NCI-H1930 (cell line): ENCODE measurements at places on chromosomes 2 and 18.

GRCh38 chr2:152200101-152200500 lies 24.5 kb upstream of the STAM2 start:
- DNase-seq: no peak

GRCh38 chr18:31102941-31103340 lies 720 bp upstream of the DSC2 start:
- no peak for DNase-seq

DNA sequence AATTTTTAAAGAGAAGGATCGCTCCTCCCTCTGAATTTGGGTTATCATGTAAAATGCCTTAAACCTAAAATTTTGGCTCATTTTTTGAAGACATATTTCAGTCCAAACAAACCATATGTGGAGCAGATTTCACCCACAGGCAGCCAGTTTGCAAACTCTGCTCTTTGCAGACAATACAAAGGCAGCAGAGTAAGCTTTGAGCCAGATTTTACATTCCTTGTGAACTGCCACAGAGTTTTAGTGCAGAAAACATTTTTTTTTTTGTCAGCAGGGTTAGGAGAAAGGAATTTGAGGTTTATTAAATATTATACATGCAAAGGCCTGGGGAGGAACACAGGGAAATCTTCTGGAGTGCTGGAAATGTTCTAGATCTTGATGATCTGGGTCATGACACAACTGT lies 171.9 kb upstream of the FN1 start:
- no peak for DNase-seq

GRCh38 chr2:29174937-29175336 lies 59.7 kb downstream of the CLIP4 start:
- DNase-seq: no peak

GRCh38 chr18:26267357-26267930 lies 41.2 kb downstream of the TAF4B start:
- no peak for DNase-seq

- DNase-seq: no peak
These were observed 15.2 kb downstream of the TMEM247 start for GRCh38 chr2:46494596-46494995.

GRCh38 chr2:8767324-8767723 lies 70.1 kb downstream of the KIDINS220 start:
- DNase-seq: no peak

- no peak for DNase-seq
These were observed 64.8 kb upstream of the STK39 start for GRCh38 chr2:168312036-168312822.
